ENCODE measurements at places on chromosomes 12 and 14.

GRCh38 chr14:100147181-100147631 is 12.2 kb downstream of the DEGS2 start:
- DNase-seq, result peak; percentile 55

DNA sequence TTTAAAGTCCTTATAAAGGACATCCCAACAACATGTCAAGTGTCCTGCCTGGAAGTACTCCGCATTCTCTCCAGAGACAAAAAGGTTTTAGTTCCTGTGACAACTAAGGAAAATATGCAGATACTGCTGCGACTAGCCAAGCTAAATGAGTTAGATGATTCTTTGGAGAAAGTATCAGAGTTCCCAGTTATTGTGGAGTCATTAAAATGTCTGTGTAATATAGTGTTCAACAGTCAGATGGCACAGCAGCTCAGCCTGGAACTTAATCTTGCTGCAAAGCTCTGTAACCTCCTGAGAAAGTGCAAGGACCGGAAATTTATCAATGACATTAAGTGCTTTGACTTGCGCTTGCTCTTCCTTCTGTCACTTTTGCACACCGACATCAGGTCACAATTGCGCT is 40.2 kb downstream of the RIC8B start:
- DNase-seq, result no peak

DNA sequence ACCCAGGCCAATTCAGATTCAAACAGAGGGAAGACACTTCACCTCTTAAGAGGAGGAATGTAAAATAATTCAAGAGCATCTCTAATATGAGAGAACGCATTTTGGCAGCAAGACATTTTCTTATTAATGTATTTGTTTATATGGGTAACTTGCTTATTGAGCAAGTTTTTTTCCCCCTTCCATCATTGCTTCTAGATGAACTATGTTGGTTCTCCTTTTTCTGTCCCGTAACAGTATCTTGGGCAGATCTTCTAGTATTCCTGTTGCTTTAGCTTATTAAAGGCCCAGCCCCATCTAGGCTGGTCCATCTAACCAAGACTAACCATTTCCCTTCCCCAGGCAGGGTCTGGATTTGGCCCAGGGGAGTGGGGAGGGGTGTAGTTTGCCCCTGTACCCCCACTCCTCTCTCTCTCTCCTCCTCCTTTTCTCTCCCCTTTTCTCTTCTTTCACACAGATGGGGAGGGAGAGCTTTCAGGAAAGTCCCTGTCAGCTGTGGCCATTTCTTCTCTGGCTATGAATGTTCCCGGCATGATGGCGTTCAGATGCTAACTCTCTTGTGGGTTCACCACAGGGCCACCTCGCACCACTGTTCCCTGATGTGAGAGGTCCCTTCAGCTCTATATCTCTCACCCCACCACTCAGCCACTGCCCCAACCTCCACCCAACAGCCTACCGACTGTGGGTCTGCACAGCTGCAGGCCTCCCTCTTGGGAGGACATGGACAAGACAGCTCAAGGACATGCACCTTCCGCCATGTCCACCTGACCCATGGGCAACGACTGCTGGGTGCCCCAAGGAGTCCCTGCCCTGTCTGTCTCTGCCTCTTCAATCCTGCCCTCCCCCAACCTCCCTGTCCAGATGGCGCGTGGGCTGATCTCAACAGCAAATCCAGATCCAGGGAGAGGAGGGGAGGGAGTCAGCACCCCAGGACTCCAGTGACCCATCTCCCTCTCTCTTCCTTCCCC is 15.8 kb upstream of the RPS6KL1 start:
- DNase-seq, result no peak

- no peak for DNase-seq
These were observed 15.6 kb upstream of the CACNA2D4 start for GRCh38 chr12:1934068-1934467.

GRCh38 chr12:104520242-104520900 is 63.6 kb downstream of the CHST11 start:
- DNase-seq, result peak; percentile 23

DNA sequence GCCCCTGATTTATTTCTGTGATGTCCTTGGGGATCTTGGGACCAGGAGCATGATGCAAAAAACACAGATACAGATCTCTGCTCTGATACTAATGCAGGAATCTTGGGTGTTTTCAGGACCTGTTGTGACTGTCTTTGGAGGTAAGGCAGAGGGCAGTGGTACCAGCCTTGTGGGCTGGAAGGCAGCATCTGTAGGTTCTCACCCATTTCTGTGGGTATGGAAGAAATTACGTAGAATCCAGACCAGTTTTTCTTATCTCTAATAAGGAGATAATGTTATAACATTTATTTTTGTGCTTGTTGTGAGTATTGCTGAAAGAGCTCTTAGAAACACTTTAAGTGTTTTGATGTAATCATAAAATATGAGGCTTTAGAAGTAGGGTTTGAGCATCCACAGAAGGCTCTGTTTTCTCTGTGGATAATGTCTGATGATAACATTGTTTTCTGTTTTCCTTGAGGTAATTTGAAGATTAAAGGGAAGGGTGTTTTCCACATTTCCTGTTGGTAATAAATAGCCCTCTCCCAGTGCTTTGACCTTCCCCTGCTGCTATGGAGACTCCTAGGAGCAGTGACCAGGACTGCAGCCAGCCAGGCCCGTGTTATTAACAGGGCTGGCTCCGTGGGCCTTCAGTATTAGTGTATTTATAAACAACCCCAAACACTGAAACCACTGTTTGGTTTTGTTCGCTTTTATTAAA is 9.4 kb upstream of the DCP1B start:
- DNase-seq, result peak; percentile 56

- peak; percentile 41 for DNase-seq
These were observed 1.8 kb downstream of the ARID2 start for GRCh38 chr12:45731190-45731775.

GRCh38 chr12:111283966-111284365 is 84.9 kb downstream of the PHETA1 start:
- DNase-seq, result peak; percentile 49

DNA sequence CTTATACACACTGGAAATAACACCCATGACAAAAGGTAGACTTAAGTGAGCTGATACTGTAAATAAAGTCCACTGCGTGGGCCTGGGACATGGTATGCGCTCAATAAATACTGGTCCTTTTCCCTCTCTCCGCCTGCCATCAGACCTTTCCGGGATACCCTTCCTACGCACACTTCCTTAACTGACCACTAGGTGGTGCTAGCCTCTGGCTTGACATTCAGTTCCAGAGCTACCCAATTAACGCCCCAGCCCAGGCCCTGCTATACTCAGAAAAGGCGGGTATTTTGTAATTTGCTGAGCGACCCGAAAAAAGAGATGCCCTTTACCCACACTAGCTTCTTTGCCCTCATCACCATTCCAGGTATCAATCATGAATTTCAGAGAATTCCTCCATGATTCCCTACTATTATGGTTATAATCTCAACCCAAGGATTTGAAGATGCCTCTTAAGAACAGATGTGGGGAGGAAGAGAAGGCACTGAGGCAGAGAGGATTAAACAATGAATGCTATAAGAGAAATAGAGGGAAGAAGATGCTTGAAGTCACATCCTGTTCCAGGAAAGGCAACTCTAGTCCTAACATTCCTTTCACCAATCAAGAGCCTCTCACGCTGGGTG is 3.9 kb upstream of the LRP1 start:
- peak; percentile 85 for DNase-seq

GRCh38 chr12:65430571-65431306 is 152.3 kb downstream of the MSRB3 start:
- DNase-seq, result no peak

DNA sequence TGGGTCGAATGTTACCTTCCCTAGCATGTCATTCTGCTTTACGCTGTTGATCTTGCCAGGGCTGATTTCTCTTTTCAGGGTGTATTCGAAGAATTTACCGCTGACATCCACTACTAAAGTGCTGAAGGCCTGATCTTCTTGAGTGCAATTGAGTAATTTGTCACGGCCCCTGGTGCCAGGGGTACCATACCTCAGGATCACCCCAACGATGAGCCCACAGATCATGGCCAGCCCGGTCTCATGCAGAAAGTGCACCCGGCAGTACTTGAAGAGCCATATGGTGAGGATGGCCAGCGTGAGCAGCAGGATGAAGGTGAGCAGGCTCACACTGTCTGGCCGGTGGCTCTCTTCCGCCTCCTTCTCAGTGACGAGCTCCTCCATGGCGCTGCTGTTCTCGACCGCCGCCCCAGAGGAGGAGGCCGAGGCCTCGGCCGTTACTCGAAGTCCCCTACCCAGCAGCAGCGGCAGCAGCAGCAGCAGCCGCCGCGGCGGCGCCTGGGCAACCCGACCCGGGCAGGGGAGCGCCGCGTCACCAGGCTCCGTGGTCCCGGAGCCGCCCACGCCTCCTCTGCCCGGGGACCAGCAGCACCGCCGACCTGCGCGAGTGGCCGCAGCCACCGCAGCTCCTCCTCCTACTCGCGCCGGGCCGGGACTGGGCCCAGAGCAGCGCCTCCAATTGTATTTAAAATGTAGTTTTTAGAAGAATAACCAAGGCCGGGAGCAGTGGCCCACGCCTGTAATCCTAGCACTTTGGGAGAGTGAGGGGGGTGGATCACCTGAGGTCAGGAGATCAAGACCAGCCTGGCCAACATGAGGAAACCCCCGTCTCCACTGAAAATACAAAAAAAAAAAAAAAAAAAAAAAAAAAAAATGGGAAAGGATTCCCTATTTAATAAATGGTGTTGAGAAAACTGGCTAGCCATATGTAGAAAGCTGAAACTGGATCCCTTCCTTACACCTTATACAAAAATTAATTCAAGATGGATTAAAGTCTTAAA is 58.5 kb upstream of the TMPO start:
- DNase-seq, result peak; percentile 63

DNA sequence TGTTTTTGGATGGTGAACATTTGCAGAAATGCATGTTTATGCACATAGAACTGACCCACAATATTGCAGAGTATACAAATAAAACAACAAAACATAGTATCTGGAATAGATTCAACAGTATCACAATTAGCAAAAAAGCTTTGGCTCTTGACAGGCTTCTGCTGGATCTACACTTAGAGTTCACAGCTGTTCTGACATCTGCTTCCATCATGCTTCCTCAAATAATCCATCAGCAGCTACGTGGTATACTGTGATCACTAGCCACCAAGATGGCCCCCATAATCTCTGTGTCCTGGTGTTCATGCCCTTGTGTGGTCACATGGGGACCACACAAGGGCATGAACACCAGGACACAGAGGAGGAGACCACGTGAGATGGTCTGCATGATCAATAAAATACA is 166.6 kb upstream of the CCDC198 start:
- DNase-seq, result no peak

GRCh38 chr12:50220363-50220995 is 53.3 kb upstream of the CERS5 start:
- peak; percentile 50 for DNase-seq

DNA sequence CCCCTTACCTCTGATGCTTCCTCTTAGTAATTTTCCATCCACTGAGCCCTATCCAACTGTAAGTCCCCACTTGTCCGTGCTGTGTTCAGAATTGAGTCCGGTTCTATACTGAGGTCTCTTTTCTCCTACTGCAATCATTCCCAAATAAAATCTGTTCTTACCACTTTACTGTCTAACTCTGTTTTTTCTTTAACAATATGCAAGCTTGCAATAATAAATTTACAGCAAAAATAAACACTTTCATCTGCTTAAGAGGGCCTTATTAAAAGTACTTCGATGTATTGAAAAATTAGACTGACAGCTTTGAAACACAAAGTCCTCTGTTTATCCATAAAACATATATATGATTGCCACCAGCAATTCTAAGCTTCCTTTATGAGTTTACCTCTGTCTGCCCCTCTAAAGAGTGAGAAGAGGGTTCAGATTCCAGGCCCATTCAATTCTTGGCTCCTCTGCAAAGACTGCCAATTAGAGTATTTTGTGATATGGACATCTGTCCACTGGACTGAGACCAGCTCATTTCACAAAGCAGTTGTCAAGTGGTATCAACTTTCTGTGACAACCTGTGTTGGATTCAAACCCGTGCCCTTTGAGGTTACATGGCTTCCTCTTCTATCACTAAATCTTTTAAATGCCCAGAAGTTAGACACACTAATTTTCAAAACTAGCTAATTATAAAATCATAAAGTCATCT is 39.9 kb upstream of the G2E3 start:
- DNase-seq, result peak; percentile 96

GRCh38 chr12:93460902-93461301 is 6.4 kb upstream of the MRPL42 start:
- no peak for DNase-seq

DNA sequence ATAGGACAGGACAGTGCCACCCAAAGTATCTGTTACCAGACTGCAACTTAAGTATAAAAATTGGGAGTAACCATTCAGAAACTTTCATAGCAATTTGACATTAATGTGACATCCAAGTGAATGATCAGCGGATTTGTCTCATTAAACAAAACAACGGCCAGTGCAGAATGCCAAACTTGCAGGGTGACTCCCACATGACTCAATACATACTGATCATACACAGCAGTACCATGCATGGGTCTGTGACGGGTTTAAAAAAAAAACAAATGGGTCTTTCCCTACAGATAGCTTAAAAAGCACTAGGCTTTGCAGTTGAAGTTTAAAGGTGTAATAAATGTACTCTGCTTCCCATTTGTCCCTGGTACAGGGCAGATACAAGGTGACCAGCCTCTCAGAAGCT is 116.6 kb downstream of the SLC35F4 start:
- DNase-seq, result no peak

GRCh38 chr12:65956056-65956738 is 131.9 kb downstream of the HMGA2 start:
- DNase-seq, result no peak

- no peak for DNase-seq
These were observed 231.5 kb downstream of the AACS start for GRCh38 chr12:125296701-125297100.

DNA sequence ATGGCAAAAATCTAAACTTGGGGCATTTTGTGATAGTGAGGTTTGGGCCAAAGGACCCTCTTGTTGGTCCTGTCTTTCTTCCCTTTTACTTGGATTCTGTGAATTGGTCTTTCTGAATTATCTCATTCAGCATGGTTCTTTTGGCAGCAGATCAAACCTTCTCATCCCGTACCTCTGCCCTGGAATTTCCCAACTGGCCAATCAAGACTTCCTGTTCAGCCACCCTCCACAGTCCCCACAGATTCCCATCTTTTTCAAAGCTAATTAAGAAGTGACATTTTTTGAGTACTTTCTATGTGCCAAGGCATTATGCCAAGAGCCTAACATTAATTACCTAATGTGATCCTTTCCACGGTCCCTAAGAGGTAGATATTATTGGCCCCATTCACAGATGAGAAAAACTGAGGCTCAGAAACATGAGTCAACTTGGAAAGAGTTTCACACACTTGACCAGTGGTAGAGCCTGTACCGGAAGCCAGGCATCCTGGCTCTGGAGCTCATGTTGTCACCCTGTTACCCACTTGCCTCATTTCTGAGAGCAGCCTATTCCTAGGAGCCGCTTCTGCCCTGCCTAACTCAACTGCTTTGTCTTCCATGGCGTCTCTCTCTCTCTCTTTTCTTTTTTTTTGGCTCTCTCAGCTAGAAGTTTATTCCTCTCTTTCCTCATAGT is 135.9 kb downstream of the C12orf75 start:
- no peak for DNase-seq

Measured in NCI-H69 (cell line).